ENCODE measurements at places on chromosomes 2 and 18. TPM values are rescaled to one million over a fixed set of nuclear protein-coding genes. Genes with fewer than 3 reads are reported as not detected.

GRCh38 chr18:22742409-22742808 is 190.7 kb upstream of the RBBP8 start:
- no peak for DNase-seq

The LIMS4 gene
- 40.1 TPM for total RNA-seq

The GREB1L gene
- 10.1 TPM for total RNA-seq

DNA sequence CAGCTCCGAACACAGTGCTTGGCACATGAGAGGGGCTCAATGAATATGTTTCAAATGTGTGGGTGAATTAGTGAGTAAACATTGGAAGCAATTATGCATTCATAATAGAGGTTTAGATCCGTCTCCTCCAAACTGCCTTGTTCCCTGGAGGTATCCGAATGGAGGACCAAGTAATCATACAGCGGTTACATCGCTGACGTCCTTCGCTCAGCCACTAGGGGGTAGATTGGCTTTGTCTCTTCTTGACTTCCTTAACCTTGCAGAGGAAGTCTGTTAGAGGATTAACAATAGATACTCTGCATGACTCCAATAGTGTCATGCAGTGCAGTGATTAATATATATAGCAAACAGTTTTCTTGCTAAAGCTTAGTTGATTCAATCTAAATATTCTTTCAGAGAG is 517.0 kb downstream of the PTPRM start:
- DNase-seq = peak; percentile 81

The ZBTB7C gene
- under 0.01 TPM for total RNA-seq

- DNase-seq = peak; percentile 35
Measured at GRCh38 chr2:119126650-119127049, 31.9 kb downstream of the C1QL2 start.

DNA sequence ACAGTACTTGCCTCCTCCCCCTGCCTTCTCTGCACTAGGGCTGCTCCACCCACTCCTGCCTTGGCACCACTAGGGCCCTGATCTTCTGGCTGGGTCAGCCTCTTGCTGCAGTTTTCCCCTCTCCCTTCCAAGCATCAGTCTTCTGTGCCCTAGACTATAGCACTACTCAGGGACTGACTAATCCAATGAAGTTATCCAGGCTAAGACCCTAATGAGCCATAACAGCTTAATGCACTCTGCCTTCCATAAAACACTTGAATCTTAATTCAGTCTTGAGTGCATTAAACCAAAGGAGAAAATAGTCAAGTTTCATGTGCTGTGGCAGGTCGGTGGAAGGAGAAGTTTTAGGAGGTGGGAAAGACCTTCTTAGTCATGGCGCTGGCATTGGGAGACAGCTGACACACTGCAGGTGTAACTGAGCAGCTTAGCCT is 95.7 kb downstream of the BIN1 start:
- DNase-seq = no peak

DNA sequence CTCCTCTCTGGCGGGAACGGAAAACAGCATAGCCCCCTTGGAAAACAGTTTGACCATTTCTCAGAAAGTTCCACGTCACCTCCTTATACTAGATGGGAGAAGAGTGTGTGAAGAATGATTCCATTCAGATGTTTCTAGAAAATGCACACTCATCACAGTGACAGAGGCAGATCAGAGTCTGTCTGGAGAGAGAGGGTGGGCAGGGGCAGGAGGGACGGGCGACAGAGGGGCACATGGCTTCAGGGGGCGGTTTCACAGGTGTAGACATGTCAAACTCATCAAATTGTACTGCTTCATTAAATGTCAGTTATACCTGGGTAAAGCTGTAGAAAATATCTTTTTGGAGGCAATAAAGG is 88.8 kb upstream of the TAF1B start:
- DNase-seq = no peak

- peak; percentile 24 for DNase-seq
Measured at GRCh38 chr2:182366628-182367027, 60.2 kb downstream of the PDE1A start.

DNA sequence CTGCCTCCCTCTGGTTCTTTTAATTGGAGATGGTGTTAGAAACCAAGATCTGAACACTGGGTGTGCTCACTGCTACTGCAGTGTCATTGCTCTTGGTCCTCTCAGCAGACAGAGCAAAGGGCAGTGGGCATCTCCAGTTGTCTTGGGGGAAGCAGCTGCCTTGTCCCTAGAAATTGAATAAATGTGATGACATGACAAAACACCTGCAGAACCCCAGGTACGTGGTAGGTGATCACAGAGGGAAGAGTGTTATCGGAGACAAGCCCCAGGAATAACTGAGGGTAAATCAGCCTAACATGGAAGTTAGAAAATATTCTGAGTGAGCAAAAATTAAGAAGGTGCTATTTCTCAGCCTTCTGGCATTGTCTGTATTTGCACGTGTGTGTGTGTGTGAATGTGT is 311.9 kb upstream of the HDAC4 start:
- DNase-seq = no peak

- DNase-seq = peak; percentile 34
Measured at GRCh38 chr2:854460-854859, 96.2 kb upstream of the SNTG2 start.

- no peak for DNase-seq
Measured at GRCh38 chr2:226073496-226074160, 674.1 kb downstream of the NYAP2 start.

The SLC4A5 gene
- total RNA-seq = not detected

The HOXD8 gene
- total RNA-seq = 30.3 TPM

- DNase-seq = no peak
Measured at GRCh38 chr2:241935774-241936173, 66.2 kb downstream of the RTP5 start.

- no peak for DNase-seq
Measured at GRCh38 chr18:48338915-48339314, 70.3 kb downstream of the ZBTB7C start.

The TWIST2 gene
- total RNA-seq = not detected

The DCDC2C gene
- total RNA-seq = under 0.01 TPM

DNA sequence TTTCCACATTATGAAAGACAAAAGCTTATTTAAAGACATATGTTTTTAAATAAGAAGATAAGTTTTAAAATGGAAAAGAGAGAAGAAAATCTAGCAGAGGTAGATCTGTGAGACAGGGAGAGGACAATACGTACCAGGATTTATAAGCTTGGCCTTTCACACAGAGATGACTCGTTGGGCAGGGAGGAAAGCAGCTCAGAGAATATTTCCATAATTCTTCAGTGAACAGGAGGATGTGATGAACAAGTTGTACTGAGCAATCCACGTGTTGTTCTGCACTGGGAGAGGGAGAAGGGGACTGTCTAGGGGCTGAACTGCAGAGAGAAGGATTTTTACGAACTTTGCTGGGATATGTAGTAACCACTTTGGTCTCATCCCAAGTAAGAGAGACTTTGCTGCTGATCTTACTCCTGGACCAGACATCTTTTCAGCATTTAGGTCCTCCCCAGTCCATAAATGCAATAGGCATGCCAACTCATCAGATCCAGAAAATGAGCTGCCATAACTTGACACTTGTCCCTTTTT is 162.5 kb upstream of the SETBP1 start:
- DNase-seq = no peak

DNA sequence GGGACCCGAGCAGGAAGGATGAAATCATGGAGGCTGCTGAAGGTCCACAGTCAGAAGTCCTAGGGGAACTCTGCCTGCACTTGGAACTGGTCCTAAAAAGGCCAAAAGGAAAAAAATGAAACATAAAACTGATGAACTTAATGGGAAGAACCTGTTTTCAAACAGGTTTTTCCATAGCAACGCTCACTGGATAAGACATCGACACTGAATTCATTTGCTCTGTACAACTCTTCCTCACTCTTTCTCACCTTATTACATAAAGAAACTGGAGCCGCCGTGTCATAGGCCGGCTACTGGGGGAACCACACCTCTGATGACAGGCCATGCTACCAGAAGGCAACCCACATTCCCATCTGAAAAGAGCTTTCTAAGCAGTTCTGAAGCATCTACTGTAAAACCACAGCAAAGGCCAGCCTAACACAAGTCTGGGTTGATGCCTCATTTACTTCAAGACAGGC is 83.6 kb downstream of the FARSB start:
- DNase-seq = no peak

The CHMP3 gene
- 125 TPM for total RNA-seq

- no peak for DNase-seq
Measured at GRCh38 chr2:35391736-35392442, 963.7 kb upstream of the CRIM1 start.

- no peak for DNase-seq
Measured at GRCh38 chr2:9390151-9390850, 33.0 kb downstream of the ITGB1BP1 start.

- DNase-seq = peak; percentile 53
Measured at GRCh38 chr2:186991766-186992417, 142.9 kb upstream of the ZSWIM2 start.

- no peak for DNase-seq
Measured at GRCh38 chr2:71220743-71221142, 6.2 kb downstream of the PAIP2B start.

The OTX1 gene
- 0.34 TPM for total RNA-seq

DNA sequence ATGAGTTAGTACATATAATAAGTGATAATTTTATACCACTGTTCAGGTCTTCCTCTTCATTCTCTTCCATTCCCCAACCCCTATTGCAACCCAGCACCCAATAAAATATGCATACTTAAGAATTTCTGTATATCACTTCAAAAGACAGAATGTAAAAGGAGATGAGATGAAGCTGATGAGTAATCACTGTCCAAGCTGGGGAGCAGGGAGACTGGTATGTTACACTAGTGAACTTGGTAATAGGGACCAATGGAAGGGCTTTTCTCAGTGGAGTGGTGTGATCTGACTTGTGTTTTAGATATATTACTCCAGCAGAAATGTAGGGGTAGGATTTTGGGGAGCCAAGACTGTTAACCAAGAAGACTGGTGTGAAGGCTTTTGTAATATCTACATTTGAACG is 18.0 kb upstream of the ARHGAP28 start:
- no peak for DNase-seq

DNA sequence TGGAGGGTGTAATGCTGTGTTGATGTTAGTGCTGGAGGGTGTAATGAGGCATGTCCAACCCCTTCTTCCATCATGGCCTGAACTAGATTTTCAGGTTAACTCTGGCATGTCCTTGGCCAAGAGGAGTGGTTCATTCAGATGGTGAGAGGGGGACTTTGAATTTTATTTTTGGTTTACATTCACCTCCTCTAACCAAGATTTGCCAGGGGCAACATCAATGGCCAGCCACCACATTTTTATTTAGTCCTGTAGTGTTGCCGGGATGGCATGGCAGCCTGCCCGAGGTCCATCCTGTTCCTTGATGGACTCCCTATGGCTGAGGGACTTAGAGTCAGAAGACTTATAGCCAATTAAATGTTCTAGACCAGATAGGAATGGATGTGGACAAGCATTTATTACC is 484.6 kb upstream of the HS6ST1 start:
- no peak for DNase-seq

The DNMT3A gene
- total RNA-seq = 31.0 TPM

DNA sequence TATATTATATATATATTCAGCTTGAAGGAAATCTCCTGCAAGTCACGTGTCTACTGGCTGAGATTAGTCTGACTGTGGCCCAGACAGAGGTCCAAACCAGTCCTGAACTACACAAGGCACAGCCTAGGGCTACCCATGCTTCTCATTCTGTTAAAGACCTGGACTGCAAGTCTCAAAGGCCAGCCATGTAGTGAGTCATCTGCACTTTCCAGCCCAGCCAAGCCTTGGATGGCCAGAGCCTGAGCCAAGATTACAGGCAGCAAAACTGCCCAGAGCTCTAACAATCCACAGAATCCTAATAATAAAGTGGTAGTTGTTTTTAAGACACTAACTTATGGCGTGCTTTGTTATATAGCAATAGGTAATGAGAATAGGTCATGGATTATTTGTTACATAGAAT is 259.6 kb downstream of the SS18 start:
- peak; percentile 63 for DNase-seq

Measured in dermis blood vessel endothelial cell (primary cell).